ENCODE measurements at places on chromosomes 7 and 10. TPM values are rescaled to one million over a fixed set of nuclear protein-coding genes. Genes with fewer than 3 reads are reported as not detected.

- DNase-seq: peak; percentile 53
Measured at GRCh38 chr7:6652446-6653011, 15.4 kb downstream of the ZNF316 start.

- no peak for DNase-seq
Measured at GRCh38 chr7:657565-658119, 68.9 kb upstream of the DNAAF5 start.

GRCh38 chr7:136012238-136012637 is 35.1 kb upstream of the MTPN start:
- no peak for DNase-seq

GRCh38 chr10:19620811-19621210 is 195.4 kb upstream of the PLXDC2 start:
- no peak for DNase-seq

CRTAC1 gene
- 23.0 TPM for total RNA-seq

GRCh38 chr10:124498056-124498455 is 36.4 kb downstream of the LHPP start:
- DNase-seq: no peak

GRCh38 chr10:121615435-121615793 is 17.2 kb upstream of the FGFR2 start:
- no peak for DNase-seq
